ENCODE measurements at places on chromosomes 2 and 18. TPM values are rescaled to one million over a fixed set of nuclear protein-coding genes. Genes with fewer than 3 reads are reported as not detected.

GRCh38 chr18:27719680-27720079 lies 457.2 kb downstream of the CDH2 start:
- no peaks in the 10 kb centered on the region for H3K36me3 ChIP-seq
- no peak overlapping the region for H3K27ac ChIP-seq
- no peaks in the 10 kb centered on the region for H3K27me3 ChIP-seq
- H3K4me1 ChIP-seq = peaks cover 8% of the 10 kb centered on the region
- DNase-seq = no peak
- H3K4me3 ChIP-seq = no peak overlapping the region

GRCh38 chr2:33240178-33240577 lies 236.3 kb upstream of the RASGRP3 start:
- H3K4me1 ChIP-seq = no peaks in the 10 kb centered on the region
- no peaks in the 10 kb centered on the region for H3K27me3 ChIP-seq
- no peak overlapping the region for H3K4me3 ChIP-seq

DNA sequence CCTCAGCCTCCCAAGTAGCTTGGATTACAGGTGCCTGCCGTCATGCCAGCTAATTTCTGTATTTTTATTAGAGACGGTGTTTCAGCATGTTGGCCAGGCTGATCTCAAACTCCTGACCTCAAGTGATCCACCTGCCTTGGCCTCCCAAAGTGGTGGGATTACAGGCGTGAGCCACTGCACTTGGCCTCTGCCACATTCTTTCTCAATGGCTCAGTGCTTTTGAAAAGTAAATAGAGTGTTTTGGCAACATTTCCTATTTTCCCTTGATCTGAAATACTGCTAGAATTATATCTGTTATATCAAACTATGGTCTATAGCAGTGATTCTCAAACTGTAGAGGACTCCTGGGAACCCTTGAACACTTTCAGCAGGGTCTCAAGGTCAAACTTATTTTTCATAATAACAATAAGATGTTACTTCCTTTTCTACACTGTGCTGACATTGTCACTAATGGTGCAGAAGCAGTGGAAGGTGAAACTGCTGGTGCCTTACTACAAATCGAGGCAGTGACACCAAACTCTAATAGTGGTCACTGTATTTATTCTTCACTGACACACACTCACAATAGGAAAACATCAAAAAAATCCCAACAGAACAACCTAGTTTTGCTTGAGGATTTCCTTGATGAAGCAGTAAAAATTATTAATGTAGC lies 10.6 kb downstream of the DAW1 start:
- DNase-seq = no peak
- no peaks in the 10 kb centered on the region for H3K4me1 ChIP-seq
- no peaks in the 10 kb centered on the region for H3K36me3 ChIP-seq

The CNGA3 gene
- total RNA-seq = not detected

The BOLL gene
- not detected for total RNA-seq

The AFG3L2 gene
- 81.7 TPM for total RNA-seq

Data from H1 (cell line).